ENCODE measurements at places on chromosomes 13 and 19.
A peak's percentile ranks its signal among the peaks of the same experiment; 100 is the strongest.

DNA sequence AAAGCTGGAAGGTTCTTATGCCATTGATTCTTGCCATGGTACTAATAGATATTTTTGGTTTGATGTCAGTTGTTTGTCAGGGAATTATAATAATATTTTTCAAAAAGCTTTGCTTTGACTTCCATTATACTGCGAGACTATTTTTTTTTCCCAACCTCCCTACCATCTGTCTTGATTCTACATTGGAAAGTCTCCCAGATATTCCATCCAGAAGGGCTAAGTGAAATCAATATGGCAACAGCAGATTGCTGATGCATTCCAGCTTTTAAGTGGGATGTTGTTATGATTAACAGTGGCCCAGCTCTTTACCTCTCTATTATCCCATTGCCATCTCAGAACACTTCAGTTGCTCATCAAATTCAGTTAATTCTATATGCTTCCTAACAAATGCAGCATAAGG is 247.4 kb downstream of the OXGR1 start:
- DNase-seq: no peak

DNA sequence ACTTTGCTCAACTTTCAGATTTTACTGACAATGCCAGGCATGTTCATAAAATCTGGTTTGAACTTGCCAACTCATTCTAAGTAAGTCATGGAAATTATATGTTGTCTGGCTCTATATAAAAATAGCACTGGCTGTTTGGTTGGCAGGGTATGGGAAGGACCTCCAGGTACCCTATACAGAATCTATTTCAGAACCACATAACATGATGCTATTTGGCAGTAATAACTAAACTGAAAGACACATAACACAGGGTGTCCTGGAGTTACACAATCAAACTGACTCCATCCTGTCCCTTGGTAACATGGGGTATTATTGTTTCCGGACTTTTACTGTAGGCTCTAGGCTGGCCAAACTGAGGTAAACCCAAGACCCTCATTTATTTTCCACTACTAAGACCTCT is 248.8 kb downstream of the RGCC start:
- DNase-seq: no peak

DNA sequence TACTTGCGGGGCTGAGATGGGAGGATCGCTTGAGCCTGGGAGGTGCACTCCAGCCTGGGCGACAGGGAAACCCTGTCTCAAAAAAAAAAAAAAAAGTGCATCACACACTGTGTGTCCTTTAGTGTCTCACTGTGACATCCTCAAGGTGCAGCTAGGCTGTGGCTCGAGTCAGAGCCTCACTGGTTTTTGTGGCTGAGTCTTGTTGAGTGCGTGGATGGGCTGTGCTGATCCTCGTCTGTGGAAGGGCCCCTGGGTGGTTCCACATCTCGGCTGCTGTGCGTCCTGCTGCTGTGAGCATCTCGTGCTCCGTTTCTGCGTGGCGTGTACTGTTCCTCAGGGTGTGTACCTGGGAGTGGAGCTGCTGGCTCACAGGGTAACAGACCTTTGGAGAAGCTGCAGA is 11.2 kb downstream of the STK11 start:
- DNase-seq: no peak

DNA sequence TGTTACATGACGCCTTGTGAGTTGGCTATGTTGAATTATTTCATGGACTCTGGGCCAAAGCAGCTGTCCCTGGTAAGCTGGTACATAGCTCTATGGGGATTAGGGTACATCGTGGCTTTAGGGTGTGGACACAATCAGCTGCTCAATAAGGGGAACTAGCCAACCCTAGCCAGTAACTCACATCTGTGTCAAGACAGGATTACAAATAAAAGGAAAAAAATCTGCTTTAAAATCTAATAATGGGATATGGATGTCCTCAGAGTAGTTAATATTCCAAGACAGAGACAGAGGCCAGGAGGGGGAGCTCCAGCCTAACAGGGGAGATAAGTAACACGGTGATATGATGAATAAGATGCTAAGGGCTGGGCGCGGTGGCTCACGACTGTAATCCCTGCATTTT is 21.1 kb upstream of the ZNF766 start:
- peak; percentile 28 for DNase-seq

- no peak for DNase-seq
These were observed 166.1 kb downstream of the DCT start for GRCh38 chr13:94313321-94313910.

All from T-helper 2 cell (primary cell).